Type B pancreatic cell (in vitro differentiated cells): ENCODE measurements at places on chromosomes 6 and 20. TPM values are rescaled to one million over a fixed set of nuclear protein-coding genes. Genes with fewer than 3 reads are reported as not detected.

EDN1 gene
- total RNA-seq = 8.9 and 20.3 TPM in 2 replicates

- no peak for DNase-seq
Observed at GRCh38 chr6:131784561-131784960, 23.3 kb upstream of the ENPP1 start.

DNA sequence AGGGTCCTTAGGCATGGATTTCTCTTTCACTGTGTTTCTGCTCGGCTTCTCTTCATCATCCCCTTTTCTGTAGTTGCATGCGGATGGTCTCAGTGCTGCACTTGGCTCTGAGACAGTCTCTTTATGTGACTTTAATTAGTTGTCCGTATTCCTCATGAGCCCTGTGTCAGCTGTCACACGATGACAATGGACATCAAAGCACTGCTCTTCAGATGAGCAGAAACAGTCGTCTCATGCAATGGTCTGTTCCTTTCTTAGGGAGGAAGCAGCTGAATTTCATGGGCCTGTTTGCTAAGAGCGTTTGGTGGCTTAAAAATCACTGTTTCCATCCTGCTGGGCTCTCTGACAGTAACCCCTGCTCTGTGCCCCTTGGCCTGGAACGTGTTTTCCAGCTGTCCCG, 64.9 kb downstream of the SYTL3 start:
- DNase-seq = no peak

DCDC2 gene
- total RNA-seq = 5.5 and 8.7 TPM in 2 replicates

GRCh38 chr20:22984606-22985005, 50.5 kb upstream of the SSTR4 start:
- DNase-seq = no peak

- DNase-seq = no peak
Observed at GRCh38 chr6:104630955-104631354, 228.8 kb downstream of the HACE1 start.

DNA sequence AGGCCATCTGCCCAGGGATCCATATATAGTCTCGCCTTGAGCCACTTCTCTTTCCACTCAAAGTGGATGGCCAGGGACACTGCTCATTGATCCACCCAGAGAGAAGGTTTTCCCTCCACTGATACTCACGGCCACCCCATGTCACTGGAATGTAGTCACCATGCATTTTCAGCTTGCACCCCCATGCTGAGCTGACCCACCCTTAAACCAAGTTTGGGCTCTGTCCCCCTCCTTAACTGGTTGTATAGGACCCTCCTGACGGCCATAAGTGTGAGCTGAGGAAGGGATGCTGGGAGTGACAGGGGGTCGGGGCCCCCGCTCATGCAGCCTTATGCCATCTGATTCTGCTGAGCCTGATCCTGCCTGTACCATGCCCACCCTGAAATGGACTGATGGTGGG, 25.7 kb downstream of the SUMO4 start:
- DNase-seq = no peak

NHLRC1 gene
- total RNA-seq = 1.1 and 3.5 TPM in 2 replicates

MTFR2 gene
- total RNA-seq = 2.5 and 3.9 TPM in 2 replicates

- no peak for DNase-seq
Observed at GRCh38 chr20:64130876-64131275, 23.5 kb upstream of the NPBWR2 start.

GRCh38 chr20:20524756-20525155, 156.9 kb downstream of the INSM1 start:
- DNase-seq = no peak

GRCh38 chr6:79635232-79635543, 4.1 kb downstream of the SH3BGRL2 start:
- DNase-seq = no peak

DNA sequence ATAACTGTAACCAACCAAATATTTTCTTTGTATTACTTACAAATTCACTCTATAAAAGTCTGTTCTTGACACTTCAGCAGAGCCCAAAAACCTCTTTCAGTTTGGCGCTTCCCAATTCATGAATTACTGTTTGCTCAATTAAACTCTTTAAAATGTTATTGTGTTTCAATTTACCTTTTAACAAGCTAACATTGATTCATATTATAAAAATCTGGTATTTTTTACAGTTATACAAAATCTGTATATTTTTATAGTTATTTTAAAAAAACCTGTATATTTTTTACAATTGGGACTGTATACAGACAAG, 75.3 kb upstream of the E2F3 start:
- DNase-seq = no peak

ID4 gene
- 83.6 and 90.9 TPM in 2 replicates for total RNA-seq

GRCh38 chr20:61658563-61658962, 406.5 kb downstream of the CDH4 start:
- no peak for DNase-seq

- DNase-seq = peak; percentile 51
Observed at GRCh38 chr6:170028629-170029345, 262.1 kb downstream of the DLL1 start.

DNA sequence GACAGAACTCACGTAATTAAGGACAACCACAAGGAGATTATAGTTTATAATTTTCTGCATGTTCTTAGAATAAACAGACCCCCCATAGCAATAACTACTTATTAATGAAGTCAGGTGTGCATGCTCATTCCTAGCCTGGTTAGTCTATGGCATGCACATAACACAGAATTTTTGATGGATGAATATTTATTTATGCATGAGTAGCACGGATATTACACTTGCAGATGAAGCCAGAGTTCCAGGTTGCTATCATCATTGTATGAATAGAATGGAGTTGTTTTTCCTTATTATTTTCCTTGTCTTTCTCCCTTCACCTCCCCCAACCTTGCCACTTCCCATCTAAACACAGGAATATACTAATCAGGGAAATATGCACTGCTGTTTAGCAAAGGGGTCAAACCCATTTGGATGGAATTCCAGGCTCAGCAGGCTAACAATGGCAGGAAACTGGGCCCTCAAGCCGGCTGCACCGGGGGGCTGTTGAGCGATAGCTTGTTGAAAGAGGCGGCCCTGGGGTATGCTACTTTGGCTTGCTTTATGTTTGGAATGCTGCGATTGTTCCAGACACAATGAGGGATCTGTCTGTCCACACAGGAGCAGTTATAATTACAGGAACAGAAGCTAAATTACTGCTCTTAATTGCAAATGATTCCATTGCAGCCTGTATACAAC, 112.6 kb downstream of the TMEM170B start:
- no peak for DNase-seq

BPI gene
- total RNA-seq = 0.17 TPM in 1 of 2 replicates, not detected in the other

GRCh38 chr6:143742070-143742954, 64.5 kb downstream of the PHACTR2 start:
- DNase-seq = no peak

- no peak for DNase-seq
Observed at GRCh38 chr6:107077710-107078109, 37.6 kb downstream of the BEND3 start.

GRCh38 chr6:31092769-31093505, 19.4 kb downstream of the C6orf15 start:
- no peak for DNase-seq

ULBP1 gene
- 0.48 and 8.2 TPM in 2 replicates for total RNA-seq

NTSR1 gene
- 0.24 TPM in 1 of 2 replicates, not detected in the other for total RNA-seq

DNA sequence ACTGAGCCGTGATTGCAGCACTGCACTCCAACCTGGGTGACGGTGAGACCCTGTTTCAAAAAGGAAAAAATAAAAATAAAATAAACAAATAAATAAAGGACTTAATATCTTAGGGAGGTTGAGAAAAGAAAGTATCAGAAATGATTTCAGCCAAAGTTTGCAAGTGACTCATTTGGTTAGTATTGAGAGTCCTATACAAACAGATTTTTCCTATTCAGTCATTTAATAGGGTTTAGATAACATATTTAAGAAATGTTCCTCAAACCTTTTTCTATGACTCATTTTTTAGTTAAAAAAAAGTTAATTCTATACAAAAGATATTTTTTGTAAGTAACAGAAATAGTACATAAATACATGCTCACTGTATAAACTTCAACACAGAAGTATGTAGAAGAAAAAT, 235.1 kb downstream of the GJA1 start:
- DNase-seq = no peak

DNA sequence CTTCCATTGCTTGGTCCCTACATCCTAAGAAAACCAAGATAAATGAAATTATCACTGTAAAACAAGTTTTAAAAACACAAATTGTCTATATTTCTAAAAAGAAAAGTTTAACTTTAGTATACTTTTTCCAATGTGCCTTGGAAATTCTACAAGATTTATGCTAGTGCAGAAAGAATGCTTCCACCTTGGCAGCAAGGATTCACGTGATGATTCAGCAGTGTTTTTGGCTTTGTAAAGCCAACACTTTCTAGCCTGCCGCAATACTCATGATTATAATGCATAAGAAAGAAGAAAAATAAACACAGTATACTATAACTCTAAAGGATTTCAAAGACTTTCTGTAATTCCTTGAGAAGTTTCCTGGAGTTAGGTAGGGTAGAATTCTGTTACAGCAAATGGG, 442.7 kb downstream of the TENT5A start:
- no peak for DNase-seq

GRCh38 chr20:8151372-8151771, 19.3 kb downstream of the PLCB1 start:
- DNase-seq = no peak

GRCh38 chr20:1034415-1034789, 32.3 kb upstream of the RSPO4 start:
- DNase-seq = no peak

DNA sequence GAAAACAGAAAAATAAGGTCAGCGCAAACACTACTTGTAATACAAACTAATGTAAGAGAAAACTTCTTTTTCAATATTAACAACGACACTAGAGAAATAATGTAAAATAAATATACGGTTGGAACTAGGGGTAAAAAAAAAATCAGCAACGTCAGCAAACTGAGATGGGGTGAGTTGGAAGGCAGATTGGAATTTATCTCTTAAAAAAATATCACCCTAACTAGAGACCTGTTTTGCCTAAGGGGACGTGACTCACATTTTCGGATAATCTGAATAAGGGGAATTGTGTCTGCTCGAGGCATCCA, 705 bp upstream of the UTRN start:
- DNase-seq = no peak

DNA sequence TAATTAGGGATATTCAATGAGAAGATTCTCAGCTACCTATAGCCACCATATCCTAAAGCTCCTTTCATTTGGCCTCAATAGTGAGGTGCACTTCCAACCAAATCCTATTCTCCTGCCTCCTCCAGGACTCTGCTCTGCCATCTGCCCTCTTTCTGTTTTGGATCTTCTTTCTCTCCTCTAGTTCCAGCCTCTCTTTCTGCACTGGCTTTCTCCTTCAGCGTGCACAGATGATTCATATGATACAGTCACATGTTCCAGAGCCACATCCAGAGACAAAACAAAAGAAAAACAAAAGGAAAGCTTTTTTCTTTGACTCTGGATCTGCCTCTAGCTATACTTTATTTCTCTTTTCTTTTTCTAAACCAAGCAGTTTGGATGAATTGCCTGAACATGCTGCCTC, 531.9 kb upstream of the MAN1A1 start:
- no peak for DNase-seq

CD40 gene
- 0.40 and 1.5 TPM in 2 replicates for total RNA-seq

PRDM1 gene
- total RNA-seq = 15.5 and 35.5 TPM in 2 replicates

POM121L2 gene
- total RNA-seq = 0.10 and 0.14 TPM in 2 replicates

FAXC gene
- 11.3 and 12.5 TPM in 2 replicates for total RNA-seq

DNA sequence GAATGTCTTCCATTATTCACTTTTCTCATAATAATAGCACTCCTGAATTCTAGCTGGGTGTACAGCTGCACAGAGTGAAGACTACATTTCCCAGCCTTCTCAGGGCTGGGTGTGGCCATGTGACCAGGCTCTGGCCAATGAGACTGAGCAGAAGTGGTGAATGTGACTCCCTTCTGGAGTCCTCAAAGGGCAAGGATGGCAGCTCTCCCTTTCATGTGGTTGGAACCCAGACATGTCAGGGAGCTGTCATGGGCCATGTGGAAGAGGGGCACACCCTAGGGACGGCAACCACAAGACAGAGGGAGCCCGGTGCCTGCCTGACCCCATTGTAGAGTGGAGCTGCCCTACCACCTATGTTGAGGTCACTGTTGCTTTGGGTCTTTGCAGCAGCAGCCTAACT, 312.8 kb upstream of the SULF2 start:
- DNase-seq = no peak

DNA sequence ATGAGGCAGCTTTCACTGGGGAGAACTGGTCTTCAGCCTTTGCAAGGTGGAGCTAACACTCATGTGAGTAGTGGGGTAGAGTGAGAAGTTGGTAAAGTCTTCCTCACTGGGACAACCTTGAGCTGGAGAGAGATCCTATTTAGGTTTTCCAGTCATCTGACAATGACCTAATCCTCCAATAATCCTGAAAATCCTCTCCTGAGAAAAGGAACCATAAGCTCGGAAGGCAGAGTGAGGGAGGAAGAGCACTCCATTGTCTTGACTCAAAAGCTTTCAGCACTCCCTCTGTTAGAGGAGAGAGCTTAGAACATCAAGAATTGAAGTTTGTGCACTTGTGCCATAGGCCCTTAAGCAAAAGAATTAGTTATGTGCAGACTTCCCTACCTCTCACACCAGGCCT, 77.8 kb downstream of the TRAM2 start:
- no peak for DNase-seq

DNA sequence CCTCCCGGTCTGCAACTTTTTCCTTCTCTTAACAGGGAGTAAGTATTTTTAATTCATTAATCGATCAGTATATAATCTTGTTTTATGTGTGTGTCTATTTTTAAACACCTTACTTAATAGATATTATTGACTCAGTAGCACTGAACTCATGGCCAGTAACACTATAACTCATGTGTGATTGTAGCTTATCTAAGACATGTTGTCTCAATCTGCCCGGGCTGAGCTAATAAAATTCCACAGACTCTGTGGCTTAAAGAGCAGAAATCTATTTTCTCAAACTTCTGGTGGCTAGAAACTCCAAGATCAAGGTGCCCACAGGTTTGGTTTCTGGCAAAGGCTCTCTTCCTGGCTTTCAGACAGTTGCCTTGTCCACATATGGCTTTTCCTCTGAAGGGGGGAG, 68.8 kb upstream of the TNFAIP3 start:
- DNase-seq = no peak

ZNF165 gene
- total RNA-seq = 4.3 and 8.4 TPM in 2 replicates

DNA sequence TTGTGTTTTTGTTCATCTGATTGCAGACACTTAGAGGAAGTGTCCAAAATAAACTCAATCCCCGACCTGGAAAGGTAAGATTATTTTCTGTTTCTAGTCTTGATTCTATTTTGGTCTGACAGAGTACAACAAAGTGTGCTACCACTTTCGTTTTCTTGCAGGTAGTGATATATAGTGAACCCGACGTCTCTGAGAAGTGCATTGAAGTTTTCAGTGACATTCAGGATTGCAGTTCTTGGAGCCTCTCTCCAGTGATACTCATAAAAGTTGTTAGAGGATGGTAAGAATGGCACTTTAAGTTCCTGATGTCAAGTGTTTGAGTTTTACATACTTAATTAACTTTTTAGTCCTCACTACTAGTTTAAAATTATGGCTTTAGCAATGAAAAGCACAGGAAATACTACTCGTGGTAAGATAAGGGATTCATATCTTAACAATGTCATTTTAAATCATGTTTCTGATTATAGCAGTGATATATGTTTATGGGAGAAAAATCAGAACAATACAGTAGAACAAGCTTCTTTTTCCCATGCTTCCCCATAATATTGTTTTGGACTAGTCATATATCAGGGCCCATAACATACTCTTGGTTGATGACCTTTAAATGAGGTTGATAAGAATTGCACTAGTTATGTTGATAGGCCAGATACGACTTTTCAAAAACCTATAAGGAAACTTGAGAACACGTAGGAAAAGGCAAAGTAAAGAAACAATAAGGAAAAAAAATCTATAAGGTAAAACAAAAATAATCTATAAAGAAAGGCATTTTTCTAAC, 104.0 kb downstream of the RTN4IP1 start:
- no peak for DNase-seq
